ENCODE measurements at places on chromosomes 12 and 14. TPM values are rescaled to one million over a fixed set of nuclear protein-coding genes. Genes with fewer than 3 reads are reported as not detected.

Gene SLC8A3
- total RNA-seq = not detected

Gene CPM
- total RNA-seq = 35.0 TPM

Gene TIMM9
- total RNA-seq = 61.6 TPM

Gene AQP2
- not detected for total RNA-seq

Gene IL22
- not detected for total RNA-seq

Gene SLC16A7
- 9.3 TPM for total RNA-seq

Gene TAS2R14
- 0.06 TPM for total RNA-seq

Gene CGRRF1
- 15.1 TPM for total RNA-seq

Gene HHIPL1
- total RNA-seq = 4.9 TPM

Gene SIX1
- total RNA-seq = 4.6 TPM

Gene RNF212B
- not detected for total RNA-seq

Gene CCDC197
- not detected for total RNA-seq

Gene INHBC
- total RNA-seq = not detected

Gene LHX5
- total RNA-seq = not detected

Gene PRR4
- total RNA-seq = 0.29 TPM

DNA sequence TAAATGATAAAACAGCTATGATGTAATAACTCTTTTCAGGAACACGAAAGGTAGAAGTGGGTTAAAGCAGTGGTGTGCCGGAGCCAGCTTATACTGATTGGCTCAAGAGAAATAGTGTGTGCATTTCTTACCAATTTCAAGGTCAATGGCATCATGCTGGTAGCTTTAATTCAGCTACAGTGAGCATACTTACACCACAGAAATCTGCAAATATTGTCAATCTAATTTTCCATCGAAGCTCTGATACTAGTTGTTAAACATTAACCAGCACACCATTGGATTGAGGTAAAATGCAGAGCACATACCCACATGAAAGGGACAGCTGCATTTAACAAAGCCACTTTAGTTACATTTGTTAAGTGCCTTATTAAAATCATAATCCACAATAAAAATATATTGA, 225.7 kb downstream of the KCNC2 start:
- no peak for DNase-seq

DNA sequence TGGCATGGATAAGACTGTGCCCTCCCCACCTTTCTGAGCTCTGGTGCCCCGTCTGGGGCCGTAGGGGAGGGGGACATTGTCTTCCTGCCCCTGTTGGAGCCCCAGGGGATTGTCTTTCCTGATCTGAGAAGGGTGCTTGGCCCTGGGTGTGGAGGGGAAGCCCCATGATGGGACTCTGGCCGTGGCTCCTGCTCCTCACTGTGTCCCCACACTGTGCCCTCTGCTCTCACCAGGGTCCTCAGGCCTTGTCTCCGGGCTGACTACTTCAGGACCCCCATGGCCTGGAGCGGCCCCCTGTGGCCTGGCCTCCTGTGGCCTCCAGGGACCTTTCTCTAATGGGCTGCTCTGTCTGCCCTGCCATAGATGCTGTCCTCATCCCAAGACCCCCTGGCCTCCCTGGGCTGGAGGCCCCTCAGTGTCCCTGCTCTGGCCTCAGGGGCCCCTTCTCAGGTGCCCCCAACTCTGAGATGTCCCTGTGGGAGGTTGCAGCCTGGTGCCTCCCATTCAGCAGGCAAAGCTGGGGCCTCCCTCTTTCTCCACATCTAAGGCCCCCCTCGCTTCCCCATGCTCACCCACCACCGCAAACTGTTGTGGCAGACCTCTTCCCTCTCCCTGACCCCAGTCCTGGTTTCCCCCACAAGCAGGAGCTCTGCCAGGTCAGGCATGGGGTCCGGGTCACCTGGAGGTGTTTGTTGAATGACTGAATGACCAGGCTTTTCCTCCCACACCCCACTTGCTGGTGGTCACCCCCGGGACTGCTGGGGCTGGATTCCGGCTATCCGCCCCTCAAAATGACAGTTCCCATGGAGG, 4.0 kb downstream of the KIF26A start:
- DNase-seq = no peak

GRCh38 chr12:6426882-6427671, 17.7 kb upstream of the CD27 start:
- peak; percentile 18 for DNase-seq

DNA sequence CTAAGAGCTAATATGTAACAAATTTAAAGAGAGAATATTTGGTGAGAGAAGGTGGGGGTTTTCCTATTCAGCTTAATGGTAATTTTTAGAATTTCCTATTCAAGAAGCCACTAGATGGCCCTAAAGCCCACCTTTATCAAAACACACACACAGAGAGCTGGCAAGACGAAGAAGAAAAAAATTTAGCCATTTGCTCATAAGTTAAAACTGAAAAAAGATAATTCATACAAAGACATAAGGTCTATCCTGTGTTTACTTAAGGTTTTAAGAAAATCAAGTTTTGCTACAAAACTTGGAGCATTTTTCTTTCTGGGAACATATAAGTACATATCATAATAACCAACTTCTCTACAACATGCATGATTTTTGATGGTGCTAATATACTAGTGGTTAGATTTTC, 46.8 kb upstream of the PCED1B start:
- DNase-seq = no peak

DNA sequence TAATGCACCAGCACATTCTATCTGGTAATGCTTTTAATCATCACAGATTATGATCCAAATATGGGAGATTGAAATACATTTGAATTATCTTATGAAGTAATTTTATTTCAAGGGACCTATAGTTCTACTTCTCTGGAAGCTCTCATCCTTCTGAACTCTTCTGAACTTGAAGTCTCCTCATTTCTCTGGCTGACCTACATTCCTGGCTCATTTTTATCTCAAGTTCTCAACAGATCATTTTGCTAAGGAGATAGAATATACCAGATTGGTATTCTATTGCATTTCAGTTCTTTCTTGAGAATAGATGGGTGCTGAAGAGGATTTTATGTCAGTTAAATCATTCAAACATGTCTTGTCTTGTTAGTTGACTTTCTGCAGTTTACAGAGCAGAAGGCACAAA, 7.9 kb downstream of the HMGA2 start:
- DNase-seq = no peak

DNA sequence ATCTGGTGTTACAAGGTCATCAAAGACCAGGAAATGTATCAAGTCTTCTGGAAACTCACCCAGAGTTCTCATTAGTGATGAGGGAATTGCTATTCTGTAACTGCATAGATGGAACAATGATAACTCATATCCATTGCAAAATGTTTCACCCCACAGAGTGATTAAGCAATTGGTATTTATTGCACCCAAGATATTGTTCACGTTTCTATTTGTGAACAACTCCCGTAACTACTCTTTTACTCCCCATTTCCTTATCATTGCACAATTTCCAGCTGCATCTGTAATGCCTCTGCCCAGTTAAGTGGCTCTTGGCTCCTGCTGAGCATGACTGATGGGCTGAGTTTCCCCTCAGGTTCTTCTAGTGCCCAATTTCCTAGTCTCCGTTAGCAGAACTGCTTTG, 108.7 kb upstream of the PRICKLE1 start:
- DNase-seq = no peak

DNA sequence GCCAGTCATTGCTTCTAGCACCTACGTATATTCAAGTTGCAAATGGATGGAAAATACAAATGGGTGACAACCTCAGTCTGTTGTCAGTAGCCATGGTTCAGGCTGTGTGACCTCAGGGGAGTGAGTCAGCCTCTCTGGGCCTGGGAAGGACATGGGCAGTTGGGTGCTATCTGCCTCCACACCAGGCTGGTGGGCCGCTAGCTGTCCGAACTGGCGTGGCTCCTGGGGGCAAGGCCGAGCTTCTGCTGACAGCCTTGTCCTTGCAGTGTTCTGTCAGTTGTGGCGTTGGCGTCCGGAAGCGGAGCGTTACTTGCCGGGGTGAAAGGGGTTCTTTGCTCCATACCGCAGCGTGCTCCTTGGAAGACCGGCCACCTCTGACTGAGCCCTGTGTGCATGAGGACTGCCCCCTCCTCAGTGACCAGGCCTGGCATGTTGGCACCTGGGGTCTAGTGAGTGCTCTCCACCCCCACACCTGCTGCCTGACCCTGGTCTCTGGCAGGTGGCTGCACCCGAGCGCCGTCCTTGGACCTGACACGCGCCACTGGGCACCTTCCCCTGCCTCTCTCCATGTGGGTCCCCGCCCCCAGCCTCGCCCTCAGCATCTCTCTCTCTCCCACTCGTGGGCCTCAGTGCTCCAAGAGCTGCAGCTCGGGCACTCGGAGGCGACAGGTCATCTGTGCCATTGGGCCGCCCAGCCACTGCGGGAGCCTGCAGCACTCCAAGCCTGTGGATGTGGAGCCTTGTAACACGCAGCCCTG, 17.1 kb downstream of the PAPLN start:
- DNase-seq = no peak

DNA sequence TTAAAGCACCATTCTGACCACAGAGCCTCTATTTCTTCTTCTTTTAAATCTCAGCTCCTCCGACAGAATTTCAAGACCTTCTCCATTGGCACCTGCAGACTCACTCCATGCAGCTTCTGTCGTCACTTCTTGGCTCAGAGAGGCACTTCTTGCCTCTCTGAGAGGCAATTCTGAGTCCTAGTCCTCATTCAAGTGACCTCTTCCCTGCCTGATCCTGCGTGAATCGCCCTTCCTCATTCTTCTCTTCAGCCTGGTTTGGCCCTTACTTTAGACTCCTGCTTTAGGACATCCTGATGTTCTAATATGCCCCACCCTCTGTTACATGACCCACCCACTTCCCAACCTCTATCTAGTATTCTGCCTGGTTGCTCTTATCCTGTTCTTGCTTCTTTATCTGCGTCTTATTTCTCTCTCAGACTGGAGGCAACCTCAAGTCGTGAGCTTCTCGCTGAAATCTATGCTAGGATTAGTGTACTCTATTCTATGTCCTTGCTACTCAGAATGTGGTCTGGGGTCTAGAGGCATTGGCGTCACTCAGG, 55.6 kb upstream of the CISTR start:
- DNase-seq = no peak

DNA sequence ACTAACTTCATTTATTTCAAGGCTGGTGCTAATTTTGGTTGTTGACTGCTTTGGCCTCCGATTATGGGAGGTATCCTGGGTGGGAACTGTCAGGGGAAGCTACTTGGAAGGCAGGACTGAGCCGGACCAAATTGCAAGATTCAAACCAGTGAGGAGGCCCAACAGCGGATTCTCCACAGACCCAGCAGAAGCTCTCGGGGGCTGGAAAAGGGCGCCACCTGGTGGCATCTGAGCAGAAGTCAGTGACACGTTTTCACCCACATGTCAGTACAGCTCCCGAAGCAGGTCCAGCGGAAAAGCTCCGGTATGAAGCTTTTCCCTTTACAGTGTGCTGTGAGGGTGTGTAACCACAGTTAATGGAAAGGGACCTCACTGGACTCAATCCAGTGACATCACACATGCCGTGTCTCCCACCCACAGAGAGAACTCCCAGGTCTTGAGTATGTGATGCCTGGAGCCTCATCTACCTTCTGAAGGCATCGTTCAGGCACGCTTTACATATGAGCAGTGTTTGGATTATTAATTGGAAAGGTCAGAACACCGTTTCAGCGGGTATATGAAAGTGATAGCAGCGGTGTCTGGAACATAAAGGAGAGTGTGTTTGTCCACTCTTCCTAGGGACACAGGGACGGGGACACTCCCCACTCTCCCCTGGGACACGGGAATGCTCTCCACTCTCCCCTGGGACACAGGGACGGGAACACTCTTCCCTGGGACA, 3.6 kb upstream of the P2RX2 start:
- no peak for DNase-seq

DNA sequence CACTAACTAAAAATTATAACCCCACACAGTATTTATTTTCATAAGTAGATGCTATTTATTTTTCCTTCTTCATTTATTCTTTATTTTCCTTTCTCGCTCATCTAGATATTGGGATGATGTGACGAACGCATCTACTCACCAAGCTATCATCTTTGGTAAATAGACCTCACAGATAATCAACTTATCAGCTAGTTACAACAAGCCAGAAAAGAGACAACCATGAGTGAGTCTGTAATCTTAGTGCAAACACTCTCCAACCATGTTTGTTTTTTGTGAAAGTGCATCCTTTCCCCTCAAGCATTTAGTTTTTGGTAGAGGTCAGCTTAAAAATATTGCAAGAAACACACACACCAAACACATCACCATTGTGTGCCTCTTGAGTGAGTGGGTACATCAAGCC, 84.9 kb downstream of the SLC25A21 start:
- no peak for DNase-seq

DNA sequence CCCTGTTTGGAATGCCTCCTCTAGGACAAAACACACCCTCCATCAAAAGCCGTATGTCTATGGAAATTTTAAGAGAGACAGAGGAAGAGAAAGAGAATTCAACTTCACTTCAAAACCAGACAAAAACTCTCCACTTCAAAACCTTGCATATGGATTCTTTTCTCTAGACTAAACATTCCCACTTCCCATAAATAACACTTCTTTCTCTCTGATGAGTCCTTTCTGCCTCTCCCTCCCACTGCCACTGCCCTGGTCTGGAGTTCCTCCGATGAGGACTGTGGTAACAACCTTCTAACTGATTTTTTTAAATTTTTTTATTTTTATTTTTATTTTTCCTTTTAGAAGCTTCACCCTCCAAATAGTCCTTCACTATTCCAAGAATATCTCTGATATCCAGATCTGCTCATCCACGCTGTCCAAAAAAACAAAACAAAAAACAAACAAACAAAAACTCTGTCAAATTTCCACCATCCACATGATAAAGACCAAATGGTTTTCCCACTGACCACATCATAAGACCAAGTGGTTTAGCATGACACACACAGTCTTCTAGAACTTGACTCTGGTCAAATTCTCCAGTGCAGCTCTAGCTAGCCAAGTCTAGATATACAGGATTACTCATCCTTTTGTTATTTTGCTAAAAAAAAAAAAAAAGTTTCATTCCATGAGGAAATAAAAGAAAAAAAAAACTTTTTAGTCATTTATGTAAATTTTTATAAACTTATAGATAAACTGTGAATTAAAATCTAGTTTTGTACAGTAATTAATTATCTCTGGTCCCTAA, 256.0 kb downstream of the PPFIA2 start:
- peak; percentile 48 for DNase-seq

DNA sequence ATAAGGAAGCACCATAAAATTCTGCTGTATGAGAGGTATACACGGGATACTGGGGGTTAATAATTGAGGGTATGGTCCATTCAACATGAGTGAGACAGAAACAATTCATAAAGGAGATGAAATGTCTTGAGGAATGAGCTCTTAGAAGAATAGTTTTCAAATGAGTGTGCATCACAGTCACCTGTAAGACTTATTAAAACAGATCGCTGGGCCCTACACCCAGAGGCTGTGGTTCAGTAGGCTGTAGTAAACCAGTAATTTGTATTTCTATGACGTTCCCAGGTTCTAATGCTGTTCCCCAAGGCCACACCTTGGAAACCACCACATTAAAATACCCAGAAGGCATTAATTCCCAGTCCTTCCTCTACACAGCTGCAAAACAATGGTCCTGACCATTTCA, 49.6 kb downstream of the CAND1 start:
- DNase-seq = no peak

DNA sequence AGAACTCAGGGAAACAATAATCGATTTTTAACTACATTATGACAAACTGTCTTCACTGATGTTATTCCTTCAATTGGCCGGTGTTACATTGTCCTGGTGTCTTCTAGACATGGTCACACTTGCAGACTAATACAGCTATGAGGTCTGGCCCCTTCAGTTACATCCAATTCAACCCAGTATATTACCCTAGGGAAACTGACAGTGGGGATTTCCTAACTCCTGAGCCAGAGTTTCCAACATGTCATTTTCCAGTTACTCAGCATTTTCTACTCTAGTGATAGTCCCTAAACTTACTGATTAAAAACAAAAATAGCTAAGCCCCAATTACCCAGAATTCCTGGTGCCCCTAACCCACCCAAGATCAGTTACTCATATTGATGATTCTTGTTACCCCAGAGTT, 21.1 kb downstream of the IFNG start:
- DNase-seq = no peak

- no peak for DNase-seq
Measured at GRCh38 chr12:7555752-7556151, 52.2 kb upstream of the CD163 start.

All from epithelial cell of proximal tubule (primary cell).